Activated T-helper 1 cell treated with Interleukin-2 at 50 U/mL for 16 hours (primary cell): ENCODE measurements at places on chromosomes 13 and 19.

DNA sequence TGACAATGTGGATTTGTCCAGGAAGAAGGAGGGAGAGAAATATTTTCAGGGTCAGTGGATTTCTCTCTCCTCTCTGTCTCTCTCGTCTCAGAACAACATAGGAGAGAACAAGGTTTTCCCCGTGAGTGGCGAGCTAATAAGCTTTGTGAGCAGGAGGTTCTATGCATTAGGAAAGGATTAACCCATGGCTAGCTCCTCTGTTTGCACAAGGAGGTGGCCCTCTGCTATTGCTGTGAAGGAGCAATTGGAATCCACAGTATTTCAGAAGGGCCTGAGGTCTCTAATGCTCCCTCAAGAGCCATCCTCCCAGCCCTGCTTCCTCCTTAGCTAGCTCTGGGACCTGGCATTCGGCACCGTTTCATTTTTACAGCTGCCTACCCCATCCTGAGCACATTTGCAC is 288.9 kb upstream of the MAB21L1 start:
- DNase-seq = no peak

DNA sequence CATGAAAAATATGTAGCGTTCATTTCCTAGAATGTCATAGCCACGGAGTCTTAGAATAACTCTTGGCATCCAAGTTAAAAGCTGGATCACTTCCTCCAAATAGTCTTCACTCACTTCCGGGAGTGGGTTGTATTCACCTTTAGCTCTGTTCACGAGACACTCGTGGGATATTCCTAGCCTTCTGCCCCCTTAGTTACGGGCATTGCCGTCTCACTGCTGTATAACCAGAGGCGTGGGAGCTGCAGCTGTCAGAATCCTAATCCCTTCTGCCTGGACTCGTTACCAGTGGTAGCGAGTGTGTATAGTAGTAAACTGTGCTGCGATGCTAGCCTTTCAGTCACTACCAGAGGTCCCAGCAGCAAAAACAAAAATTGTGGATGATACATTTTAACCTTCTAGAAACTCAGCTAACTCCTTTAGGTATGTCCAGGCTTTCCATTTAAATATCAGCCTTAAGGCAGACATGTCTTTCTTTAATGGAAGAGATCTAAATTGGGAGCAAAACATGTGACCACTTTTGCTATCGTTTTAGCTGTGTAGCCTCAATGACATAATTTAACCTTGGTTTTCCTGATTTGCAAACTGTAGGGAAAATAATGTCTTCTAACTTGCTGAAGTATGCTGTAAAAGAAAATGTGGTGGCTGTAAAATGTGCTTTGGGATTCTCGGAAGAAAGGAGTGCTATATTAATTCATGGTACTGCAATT is 34.1 kb downstream of the ERCC5 start:
- DNase-seq = no peak

GRCh38 chr13:112783135-112783977 is 93.5 kb downstream of the ATP11A start:
- no peak for DNase-seq

GRCh38 chr13:76921516-76921915 is 26.8 kb upstream of the ACOD1 start:
- DNase-seq = no peak

GRCh38 chr13:69959046-69959445 is 148.6 kb upstream of the ATXN8OS start:
- DNase-seq = no peak

DNA sequence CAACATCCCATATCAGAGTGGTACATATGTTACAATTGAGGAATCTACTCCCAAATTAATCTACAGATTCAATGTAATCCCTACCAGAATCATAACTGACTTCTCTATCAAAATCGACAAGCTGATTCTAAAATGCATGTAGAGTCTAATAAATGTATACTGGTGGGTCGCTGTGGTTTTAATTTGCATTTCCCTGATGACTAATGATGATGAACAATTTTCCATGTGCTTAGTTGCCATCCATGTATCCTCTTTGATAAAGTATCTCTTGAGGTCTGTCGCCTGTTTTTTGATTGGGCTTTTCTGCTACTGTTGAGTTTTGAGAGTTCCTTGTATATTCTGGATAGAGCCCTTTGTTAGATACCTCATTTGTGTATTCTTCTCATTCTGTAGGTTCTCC is 43.8 kb downstream of the KLF12 start:
- DNase-seq = no peak

DNA sequence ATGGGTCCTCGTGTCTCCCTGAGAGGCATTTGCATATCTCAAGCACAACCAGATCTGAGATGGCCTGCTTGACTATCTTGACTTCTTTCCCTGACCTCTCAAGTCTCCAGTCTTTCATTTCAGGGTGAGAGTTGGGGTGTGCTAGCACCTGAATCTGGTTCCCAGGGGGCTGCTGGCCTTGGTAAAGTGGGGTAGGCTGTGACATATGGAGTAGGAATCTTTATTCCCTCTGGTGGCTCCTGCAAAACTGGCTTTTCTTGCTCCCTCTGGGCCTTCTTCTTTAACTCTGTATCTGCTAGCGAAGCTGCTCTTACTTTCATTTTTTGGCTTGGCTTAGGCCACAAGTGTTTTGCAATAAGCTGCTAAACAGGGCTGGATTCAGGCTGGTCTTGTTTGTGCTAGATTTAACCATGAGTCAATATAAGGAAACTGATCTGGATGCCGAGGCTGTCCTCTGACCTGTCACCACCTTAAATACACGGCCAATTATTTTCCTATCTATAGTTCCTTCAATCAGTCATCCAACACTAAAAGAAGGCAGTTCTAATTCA is 42.3 kb downstream of the ZNF493 start:
- DNase-seq = no peak

DNA sequence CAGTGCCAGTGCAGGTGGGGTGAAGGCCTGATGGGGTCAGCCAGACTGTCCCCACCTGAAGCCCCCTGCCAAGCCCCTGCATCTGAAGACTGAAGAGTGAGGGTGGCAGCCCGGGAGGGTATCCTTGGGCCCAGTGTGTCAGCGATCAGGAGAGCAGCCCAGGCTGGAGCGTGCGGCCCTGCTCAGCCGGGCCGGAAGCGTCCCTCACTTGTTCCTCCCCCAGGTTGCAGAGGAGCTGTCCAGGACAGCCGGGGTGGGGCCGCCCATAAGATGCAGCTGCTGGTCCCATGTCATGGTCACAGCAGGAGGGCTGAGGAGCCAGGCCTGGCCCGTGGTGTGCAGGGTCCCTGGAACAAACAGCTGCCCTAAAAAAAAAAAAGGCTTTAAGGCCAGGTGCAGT is 55.4 kb downstream of the KDM4B start:
- no peak for DNase-seq

DNA sequence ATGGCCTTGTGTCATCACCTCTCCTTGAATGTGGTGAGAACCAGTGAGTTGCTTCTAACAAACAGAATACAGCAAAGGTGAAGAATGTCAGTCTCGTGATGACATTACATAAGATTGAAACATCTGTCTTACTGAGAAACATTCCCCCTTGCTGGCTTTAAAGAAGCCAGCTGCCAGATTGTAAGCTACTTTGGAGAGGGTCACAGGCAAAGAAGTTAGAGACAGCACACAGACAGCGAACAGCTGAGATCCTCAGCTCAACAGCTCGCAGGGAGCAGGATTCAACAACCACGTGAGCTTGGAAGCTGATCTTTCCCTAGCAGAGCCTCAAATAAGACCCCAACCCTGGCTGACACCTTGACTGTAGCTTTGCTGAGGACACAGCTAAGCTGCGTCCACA is 367.9 kb downstream of the LIG4 start:
- no peak for DNase-seq

DNA sequence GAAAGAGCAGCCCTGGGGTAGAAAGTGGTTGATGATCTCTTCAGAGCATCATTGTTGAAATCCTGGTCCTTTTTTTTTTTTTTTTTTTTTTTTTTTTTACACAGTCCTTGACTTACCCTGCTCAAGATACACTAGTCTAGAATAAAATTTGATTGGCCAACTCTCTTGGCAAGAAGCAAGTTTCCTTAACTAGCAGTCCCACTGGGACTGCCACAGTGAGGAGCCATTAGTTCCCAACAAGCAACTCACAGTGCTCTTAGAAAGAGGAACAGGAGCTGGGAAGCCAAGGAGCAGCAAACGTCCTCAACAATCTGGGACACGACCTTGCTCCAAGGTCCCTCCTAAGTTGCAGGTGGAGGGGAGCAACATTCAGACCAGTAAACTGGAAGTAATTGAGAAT is 47.9 kb upstream of the INTS6 start:
- DNase-seq = no peak

GRCh38 chr13:82758044-82758443 is 1124.2 kb downstream of the SLITRK1 start:
- no peak for DNase-seq

DNA sequence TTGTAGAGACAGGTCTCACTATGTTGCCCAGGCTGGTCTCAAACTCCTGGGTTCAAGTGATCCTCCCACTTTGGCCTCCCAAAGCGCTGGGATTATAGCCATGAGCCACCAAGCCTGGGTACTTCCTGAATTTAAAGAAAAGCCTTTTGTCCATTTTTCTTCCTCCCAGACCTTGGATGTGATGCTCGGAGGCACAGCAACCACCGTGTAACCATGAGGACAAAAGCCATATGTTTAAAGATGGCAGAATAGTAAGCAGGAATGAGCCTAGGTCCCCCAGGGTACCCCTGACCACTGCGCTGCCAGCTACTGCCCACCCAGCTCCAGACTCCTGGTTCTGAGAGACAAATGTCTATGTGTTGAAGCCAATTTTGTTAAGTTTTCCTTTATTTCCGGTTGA is 31.1 kb downstream of the ZC3H4 start:
- no peak for DNase-seq

GRCh38 chr13:78540058-78540457 is 63.3 kb downstream of the POU4F1 start:
- DNase-seq = no peak

GRCh38 chr13:64130600-64130999 is 2715.0 kb upstream of the PCDH20 start:
- no peak for DNase-seq

DNA sequence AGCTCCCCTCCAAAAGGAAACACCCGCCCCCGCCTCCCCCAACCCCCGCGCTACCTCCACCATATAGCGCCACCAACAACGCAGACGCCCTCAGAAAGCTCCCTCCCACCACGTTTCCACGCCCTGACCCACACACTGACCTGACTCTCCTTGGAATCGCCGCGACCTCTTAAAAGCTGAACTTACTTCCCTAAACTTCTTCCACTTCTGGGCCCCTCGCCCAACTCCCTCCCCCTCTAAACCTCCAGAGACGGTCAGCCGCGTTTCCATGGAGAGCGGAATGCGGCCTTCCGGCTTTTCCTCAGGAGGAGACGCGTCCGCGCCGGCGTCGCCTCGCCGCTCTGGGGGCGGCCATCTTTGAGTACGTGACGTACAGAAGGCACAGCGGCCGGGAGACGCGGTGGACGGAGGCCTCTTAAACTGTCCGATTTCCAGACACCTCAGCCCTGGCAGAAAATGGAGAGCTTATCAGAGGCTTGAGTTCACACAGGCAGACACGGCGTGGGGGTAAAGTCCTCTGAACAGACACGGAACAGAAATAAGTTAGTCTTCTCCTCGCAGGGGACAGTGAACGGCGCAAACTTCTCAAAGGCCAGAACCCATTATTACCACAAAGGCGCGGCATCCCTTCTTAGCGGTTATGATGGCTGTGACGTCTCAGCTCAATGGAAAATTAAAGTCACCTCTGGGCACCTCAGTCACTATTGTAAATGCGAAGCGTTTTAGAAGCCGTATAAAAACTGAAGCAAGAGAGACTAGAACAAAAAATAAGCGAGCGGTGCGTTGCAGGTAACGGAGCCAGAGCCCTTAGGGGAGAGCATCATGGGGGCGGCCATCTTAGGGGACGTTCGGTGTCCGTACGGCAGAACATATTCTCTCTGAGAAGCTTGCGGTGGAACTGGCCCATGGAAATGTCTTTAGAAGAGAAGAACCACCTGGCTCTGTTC is at the start of gene ZNF432:
Gene ZNF432 (minus strand): TSS at position 284 of the 947 bp plus-strand sequence. CDS start 1,970 bp downstream, outside the sequence.
- DNase-seq = peak; percentile 67

DNA sequence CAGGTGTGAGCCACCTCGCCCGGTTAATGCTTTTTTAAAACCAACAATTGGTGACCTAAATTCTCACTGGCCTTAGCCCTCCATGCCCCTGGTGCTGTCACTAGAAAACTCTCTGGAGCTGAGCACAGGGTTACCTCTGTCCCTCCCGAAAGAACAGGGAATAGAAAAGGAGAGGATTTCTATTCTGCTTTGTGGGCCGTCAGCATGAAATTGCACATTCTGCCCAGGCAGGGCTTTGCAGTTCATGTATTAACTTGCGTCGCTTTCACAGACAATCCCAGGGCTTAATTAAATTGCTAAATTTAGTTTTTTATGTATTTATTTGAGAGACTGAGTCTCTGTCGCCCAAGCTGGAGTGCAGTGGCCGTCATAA is 583 bp upstream of the ZNF480 start:
- DNase-seq = no peak

- no peak for DNase-seq
These were observed 116.4 kb downstream of the AKAP11 start for GRCh38 chr13:42388326-42388725.

DNA sequence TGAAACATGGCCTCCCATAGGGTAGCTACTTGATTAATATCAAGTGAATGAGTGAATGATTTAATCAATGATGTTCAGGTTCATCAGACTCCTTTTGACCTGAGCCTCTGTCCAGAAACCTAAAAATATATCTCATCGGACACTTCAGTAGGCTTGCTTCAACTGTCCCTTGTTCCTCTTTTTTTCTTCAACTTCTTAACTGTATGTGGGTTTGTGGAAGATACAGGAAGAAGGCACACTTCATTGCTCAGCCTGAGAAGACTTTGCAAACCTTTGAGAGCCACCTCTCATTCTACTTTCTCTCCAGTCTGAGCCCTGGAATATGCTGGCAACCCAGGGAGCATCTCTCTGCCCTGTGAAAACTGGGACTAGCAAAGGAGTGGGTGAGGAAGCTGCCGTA is 557.0 kb downstream of the FGF9 start:
- no peak for DNase-seq

DNA sequence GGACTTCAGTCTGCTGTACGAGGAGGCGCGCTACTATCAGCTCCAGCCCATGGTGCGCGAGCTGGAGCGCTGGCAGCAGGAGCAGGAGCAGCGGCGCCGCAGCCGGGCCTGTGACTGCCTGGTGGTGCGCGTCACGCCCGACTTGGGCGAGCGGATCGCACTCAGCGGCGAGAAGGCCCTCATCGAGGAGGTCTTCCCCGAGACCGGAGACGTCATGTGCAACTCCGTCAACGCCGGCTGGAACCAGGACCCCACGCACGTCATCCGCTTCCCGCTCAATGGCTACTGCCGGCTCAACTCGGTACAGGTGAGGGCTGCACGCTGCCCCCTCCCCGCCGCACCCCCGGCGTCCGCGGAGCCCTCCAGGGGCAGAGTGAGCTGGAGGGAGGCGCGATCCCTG is 14.6 kb downstream of the KCTD15 start:
- no peak for DNase-seq
